Right renal cortex interstitium (tissue), 3 donors: ENCODE measurements at places on chromosomes 16 and 17. TPM values are rescaled to one million over a fixed set of nuclear protein-coding genes. Genes with fewer than 3 reads are reported as not detected.
A peak's percentile ranks its signal among the peaks of the same experiment; 100 is the strongest.

Gene SLC4A1
- 13.4 TPM for polyA plus RNA-seq

Gene RNF222
- polyA plus RNA-seq: 0.04 TPM

- DNase-seq: no peak
These were observed 27.1 kb downstream of the GABARAPL2 start for GRCh38 chr16:75593308-75593707.

GRCh38 chr17:36932694-36933511 lies 4.4 kb upstream of the LHX1 start:
- no peak for DNase-seq

DNA sequence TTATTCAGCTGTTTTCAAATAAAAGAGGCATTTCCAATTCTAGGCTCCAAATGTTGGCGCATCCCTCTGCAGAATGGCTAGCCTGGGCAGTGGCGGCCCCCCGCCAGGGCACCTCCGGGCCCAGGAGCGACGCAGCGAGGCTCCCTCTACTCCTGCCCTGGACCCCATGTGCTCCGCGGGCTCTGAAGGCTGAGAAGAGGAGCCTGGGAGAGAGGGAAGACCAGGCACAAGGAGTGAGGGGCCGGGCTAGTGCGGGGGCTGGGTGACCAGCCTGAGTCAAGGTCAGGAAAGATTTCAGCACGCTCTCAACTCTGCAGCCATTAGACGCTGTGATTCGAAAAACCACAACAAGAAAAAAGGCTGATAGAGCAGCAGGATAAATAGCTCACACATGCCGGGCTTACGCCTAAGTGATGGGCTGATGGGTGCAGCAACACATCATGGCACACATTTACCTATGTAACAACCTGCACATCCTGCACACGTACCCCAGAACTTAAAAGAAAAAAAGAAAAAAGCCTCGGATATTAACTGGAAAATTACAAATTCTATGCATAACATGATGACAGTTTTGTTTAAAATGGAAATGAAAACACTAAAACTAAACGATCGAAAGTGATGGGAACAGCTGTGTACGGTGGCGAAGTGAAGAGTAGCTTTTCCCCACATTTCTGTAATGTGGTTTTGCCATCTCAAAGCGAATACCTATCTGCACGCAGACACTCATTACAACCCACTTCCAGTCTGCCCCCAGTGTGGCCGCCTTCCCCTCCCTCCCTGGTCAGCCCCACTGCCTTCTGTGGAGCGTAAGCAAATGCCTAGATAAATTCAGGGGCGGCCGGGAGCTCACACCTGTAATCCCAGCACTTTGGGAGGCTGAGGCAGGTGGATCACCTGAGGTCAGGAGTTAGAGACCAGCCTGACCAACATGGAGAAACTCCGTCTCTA lies 44.4 kb downstream of the MAP1LC3B start:
- no peak for DNase-seq

DNA sequence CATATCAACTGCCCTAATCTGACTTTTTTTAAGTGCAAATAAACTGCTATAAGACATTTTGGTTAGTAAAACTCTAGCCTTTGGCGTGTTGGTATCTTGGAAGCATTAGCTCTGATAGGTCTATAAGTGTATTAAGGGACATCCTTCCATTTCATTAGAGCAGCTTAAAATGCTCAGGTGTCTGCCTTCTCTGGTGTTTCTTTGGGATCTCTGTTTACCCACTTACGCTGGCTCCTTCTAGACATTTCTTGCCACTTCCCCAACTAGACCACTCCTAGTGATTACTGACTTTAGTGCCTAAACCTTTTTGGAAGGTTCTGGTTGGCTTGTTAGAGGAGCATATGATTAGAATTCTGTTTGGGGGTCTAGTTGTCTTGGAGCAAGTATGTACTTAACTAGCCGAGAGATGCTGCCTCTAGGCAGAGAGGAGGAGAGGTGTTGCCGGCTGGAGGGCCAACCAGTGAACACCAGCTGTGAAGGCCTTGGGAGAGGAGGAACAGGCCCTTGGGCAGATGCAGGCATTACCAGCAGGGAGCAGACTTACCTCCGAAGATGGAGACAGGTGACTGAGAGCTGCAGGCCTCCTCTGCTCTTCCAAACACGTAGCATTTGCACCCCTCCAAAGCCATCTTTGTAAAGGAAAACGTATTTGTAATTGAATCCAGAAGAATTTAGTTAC lies 15.2 kb upstream of the CLEC18C start:
- no peak for DNase-seq

- no peak for DNase-seq
These were observed 454.9 kb downstream of the SOX9 start for GRCh38 chr17:72575542-72576233.

- no peak for DNase-seq
These were observed 259.4 kb upstream of the TNRC6C start for GRCh38 chr17:77698903-77699623.

Gene KCNJ2
- polyA plus RNA-seq: 3.5 TPM

DNA sequence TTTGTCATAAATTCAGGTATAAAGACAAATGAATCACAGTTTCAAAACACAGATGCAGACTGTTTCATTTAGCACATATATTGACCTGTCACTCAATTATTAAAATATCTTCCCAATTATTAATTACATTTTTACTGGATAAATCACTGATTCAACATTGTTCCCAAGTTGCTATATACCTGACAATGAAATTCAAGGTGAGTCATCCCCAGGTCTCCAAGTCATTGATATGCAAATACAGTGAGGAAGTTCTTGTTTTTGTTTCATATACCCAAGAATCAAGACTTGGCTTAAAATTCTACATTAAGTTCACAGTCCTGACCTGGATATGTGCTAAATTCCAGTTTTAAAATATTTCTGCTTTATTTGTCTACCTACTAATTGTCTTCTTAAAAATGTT lies 599.3 kb upstream of the PSMD7 start:
- no peak for DNase-seq

Gene KRT15
- 1.3 TPM for polyA plus RNA-seq

Gene KRT34
- polyA plus RNA-seq: not detected

Gene USP6
- 2.0 TPM for polyA plus RNA-seq

Gene DHRS7C
- not detected for polyA plus RNA-seq

Gene RSL1D1
- 280 TPM for polyA plus RNA-seq

GRCh38 chr17:42779304-42779935 lies 990 bp upstream of the WNK4 start:
- no peak for DNase-seq

GRCh38 chr16:28179354-28179753 lies 32.4 kb downstream of the XPO6 start:
- no peak for DNase-seq

DNA sequence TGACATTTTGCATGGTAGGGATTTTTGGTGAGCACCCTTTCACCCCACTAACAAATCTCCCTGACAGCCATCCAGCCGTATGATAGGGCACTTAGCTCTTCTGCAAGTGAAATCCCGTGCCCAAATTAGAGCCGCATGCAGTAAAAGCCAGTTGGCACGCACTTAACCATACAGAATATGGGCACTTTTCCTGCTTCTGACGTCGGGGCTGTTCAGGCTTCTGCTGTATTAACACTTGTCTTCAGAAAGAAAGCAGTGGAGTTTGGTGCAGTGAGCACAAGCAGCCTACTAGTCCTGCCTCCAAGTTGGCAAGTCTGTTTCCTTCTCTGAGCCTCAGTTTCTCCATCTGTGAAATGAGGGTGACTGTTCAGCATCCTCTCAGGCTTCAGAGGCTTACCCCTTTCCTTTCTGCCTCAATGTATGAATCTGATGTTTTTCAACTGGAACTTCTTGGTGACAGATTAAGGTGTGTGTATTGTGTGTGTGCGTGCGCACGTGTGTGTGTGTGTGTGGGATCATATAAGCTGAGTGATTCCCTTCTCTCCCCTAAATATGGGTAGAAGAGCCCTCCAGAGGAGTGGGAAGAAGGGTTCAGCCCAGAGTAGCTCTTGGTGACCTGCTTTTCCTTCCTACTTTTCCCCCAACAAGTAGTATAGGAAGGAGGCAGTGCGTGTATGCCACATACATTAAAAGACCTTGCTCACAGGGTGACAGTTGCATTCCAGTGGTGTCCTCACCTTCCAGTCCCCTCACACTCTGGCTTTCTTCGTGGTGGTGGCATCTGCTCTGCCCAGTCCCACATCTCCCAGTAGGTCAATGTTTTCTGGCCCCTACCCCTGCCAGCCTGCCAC lies 19.0 kb downstream of the IGF2BP1 start:
- DNase-seq: no peak

DNA sequence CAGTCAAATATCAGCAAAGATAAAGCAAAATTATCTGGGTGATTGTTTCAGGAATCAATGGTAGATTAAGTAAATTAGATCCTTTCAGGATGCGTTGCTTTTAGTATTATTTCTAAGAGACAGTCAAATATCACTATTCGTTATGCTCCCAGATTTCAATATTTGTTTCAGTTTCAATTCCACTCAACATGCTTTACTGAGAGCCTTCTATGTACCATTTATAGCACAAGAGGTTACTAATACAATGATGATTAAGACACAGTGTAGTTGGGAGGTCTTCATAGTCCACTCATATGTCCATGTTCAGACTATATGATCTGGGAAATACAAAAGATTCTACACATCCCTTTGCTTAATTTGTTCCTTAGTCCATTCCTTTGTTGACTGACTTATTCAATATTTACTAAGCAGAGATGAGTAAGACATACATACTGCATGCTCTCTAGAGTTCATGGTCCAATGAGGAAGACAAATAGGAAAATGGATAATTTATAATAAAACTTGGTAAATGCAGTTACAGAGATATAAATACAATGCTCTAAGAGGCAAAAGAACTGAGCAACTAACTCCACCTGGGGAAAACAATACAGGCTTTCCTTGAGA lies 88.2 kb upstream of the NOG start:
- no peak for DNase-seq

DNA sequence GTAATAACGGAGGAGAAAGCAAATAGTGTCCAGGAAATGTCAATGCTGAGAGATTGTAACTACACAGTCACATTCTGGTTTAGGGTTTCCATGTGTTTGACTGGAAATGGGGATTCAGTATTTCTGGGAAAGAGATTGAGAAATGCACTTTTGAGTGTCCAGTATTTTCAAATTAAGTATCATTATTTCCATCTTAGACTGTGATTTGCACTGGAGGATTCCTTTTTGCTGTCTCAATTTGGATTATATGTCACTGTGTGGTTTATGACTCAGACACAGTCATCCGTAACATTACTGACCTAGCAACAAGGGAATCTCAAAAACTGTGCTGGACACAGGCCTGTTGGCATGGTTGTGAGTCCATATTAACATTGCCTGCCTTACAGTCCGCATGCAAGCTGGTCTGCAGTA lies 681.4 kb downstream of the CDH11 start:
- DNase-seq: peak; percentile 21

DNA sequence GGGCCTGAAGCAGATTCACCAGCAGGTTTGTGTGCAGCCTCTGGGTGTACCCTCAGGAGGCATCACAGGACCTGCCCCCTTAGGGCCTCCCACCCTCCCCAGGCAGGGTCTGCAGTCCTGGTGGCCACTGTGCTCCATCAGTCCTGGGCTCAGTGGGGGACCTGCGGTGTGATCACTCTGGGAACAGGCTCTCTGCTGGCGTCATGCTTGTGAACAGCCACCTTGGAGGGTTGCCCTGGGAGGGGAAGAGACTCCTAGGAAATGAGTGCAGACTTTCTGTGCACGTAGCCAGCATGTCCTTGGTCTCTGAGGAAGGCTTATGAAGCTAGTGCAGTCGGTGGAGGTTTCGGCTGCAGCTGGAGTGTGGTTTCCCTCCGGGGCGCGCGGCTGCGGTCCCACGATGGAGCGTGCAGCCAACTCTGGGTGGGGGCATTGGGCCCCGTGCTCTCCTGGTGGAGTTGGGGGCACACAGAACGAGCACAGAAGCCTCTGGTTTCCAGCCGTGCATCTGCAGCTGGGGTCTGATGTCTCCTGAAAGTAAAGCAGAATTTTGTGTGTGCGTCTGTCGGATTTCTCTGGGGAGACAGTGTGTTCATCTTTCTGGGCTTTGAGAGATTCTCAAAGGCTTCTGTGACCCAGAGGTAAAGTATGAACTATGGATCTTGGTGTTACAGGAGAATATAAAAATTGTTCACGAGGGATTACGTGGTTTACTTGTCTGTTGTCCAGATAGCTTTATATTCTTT lies 68.1 kb upstream of the ZNF750 start:
- no peak for DNase-seq

- no peak for DNase-seq
These were observed 304.7 kb downstream of the XYLT1 start for GRCh38 chr16:17166095-17166494.

DNA sequence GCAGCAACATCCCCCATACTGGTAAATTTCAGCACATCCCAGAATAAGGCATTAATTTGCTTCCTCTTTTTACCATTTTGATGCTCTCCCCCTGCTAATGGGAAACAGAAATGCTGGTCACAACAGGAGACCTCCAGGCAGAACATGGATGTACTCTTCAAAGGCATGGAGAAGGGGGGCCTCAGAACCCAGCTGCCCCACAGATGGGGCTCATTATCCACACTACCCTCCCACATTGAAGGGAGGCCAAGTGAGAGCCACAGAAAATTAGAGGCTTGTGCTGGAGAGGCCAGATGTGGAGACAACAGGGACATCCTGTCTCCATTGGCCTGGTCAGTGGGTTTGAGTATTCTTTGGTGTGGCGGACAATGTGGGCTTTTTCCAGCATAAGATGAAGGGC lies 150.1 kb upstream of the CDH11 start:
- DNase-seq: no peak
